Skin of body (tissue), 3 donors: ENCODE measurements at places on chromosomes 12 and 14. TPM values are rescaled to one million over a fixed set of nuclear protein-coding genes. Genes with fewer than 3 reads are reported as not detected.

Gene FSCB
- total RNA-seq = 0.10 TPM

DNA sequence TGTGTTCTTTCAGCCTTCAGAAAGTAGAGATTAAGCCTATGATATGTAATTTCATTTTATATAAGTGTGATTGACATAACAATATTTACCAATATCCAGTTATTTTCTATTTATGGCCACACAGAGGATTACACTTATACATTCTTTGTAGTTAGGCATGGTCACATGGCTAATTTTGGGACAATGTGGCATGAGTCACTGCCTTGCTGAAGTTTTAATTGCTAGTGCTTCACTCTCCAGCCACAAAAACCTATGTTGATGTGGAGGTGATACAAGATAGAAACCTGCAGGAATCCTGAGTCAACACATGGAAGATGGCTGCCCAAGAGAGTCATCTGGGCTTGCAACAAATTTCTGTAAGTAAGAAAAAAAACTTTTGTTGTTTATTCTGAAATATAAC, 17.0 kb downstream of the CLEC14A start:
- DNase-seq = no peak

- DNase-seq = no peak
These were observed 442.6 kb downstream of the DPF3 start for GRCh38 chr14:72451054-72451972.

Gene LETMD1
- total RNA-seq = 55.0 TPM

DNA sequence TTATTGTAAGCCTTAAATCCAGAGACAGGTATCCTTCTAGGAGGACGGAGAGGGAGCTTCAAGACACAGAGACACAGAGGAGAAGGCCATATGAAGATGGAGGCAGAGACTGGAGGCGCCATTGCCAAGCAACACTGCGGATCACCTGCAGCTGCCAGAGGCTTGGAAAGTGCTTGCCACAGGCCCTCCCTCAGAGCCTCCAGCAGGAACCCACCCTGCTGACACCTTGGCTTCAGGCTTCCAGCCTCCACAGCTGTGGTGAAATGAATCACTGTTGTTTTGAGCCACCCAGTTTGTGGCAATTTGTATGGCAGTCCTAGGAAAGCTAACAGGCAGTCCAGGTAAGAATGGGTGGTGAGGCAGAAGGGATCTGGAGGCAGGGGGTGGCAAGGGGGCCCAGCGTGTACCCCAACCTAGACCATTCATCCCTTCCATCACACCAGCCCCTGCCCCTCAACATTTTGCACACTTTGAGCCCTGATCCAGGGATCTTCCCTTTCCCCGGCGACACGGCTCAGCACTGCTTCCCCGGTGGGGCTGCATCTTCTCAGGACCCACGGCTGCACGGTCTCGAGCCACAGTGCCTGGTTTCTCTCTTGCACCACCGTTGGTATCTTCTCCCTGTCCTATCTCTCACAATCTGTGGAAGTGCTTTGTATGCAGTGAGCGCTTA, 22.3 kb upstream of the BCDIN3D start:
- no peak for DNase-seq

GRCh38 chr12:19444097-19444496, 4.8 kb downstream of the AEBP2 start:
- DNase-seq = no peak

Gene SOAT2
- total RNA-seq = not detected

Gene WNT5B
- 22.7 TPM for total RNA-seq

- DNase-seq = no peak
These were observed 50.0 kb upstream of the SCN8A start for GRCh38 chr12:51540996-51541395.

DNA sequence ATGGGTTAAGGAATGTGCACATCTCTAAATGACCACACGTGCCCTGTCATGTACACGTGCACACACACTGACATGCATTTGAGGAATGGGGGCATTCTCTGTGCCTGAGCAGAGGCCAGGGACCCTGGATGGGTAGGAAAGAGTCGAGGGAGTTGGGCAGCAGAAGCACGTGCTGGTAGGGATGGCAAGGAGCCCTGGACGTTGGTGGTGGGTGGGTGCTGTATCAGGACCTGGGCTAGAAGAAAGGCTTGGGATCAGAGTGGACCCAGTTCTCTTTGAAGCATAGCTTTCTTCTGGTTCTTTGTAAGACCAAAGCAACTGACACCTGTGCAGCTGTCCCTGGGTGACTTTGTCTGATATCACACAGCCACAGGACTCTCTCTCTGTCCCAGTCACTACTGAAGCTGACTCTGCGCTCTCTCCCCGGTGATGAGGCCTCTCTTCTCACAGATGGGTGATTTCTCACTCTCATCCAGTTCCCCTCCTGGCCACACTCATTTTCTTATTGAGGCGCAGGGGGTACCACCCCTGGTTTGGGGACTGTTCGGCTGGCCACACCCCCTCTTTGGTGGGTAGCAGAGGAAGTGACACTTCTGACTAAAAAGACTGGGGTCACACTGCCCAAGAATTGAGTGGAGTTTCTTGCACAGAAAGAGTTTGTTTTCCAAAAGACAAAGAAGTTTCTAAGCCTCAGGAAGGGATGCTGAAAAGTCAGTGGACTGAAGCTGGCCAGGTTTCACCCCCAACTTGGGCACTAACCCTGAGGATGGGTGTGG, 171.7 kb upstream of the RTL1 start:
- no peak for DNase-seq

Gene LMNTD1
- 1.2 TPM for total RNA-seq

Gene STAC3
- total RNA-seq = 20.2 TPM

Gene CMKLR1
- total RNA-seq = 10.0 TPM

DNA sequence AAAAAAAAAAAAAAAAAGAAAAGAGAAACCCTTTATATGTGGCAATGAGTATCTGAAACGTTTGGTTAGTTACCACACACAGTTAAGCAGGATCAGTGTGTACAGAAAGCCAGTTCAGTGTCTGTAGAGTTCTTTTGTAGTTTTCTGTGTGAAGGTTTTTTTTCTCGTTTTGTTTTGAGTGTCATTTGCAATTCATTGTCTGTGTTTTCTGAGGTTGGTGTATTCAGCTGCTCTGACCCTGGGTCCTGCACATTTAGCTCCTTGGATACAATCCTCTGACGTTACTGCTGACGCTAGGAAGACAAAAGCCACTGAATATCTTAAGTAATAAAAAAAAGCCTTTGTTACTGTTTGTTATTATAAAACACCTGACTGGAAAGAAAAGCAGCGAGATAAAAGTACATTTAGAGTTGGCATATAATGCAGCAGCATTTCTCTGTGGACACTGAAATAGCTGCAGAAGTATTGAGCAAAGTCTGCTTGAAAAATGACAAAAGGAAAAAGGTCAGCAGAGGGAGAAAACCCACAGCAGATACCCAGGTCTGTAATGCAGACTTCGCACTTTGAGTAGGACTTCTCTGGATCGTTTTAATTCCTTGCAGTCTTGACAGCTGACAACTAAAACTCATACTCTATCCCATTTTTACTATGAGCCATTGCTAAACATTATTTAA, 89.0 kb downstream of the POLR3B start:
- DNase-seq = no peak

Gene MAPK1IP1L
- total RNA-seq = 24.7 TPM

Gene CYP46A1
- total RNA-seq = 2.0 TPM

- DNase-seq = no peak
These were observed 147.8 kb downstream of the ATXN7L3B start for GRCh38 chr12:74685385-74685784.

DNA sequence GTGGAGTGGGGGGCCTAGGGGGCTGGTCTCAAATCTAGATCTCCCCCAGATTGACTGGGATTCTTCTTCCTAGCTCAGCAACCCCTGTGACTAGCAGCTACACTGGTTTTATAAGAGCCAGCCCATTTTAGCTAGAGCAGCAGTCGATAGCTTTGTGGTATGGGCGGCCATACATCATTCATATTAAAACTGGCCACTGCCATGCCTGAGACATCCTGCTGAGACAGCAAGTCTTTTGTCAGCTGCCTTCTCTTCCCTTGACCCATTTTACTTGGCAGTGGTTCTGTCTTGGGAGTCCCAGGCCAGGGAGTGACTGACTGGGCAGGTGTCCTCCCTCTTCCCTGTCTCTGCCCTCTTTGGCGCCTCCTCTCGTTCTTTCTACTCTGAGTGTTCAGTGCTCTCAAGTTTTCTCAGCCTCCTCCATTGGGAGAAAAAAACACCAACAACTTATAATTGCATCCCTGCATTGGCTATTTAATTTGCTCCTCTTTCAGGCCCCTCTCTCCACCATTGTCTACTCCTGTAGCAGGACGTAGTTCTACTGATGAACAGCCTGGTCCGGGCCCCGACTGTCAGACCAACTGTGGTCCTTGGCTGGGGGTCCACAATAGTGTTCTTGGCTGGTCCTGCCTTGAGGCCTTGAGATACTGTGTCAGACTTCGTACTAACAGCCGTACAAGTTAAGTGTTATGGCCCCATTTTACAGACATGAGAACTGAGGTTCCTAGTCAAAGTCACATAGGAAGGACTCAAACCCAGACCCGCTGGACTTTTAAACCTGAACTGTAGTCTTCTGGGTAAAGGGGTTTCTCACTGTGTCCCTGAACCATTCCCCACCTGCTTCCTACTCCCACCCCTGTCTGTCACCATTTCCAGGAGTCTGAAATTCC, 18.3 kb upstream of the JDP2 start:
- DNase-seq = no peak

DNA sequence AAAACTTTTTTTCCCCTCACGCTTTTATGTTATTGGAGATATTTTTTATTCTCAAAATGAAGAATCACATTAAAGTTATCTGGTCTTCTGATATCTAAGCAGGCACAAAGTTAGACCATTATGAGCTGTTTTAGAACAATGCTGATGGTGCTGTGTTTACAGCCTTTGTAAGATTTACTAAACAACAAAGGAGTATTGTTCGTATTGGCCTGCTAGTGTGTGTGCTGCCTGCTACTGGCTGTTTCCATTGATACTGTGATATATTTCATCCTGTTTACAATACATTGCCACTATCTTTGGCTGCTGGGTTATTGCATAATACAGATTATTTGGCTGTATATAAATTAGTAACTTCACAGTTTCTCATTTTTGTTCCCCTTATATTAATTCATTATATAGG, 220.8 kb downstream of the ITPR2 start:
- DNase-seq = no peak

- no peak for DNase-seq
These were observed 42.0 kb downstream of the TRAF3 start for GRCh38 chr14:102819176-102819628.

GRCh38 chr12:29253906-29254625, 105.0 kb downstream of the FAR2 start:
- no peak for DNase-seq

DNA sequence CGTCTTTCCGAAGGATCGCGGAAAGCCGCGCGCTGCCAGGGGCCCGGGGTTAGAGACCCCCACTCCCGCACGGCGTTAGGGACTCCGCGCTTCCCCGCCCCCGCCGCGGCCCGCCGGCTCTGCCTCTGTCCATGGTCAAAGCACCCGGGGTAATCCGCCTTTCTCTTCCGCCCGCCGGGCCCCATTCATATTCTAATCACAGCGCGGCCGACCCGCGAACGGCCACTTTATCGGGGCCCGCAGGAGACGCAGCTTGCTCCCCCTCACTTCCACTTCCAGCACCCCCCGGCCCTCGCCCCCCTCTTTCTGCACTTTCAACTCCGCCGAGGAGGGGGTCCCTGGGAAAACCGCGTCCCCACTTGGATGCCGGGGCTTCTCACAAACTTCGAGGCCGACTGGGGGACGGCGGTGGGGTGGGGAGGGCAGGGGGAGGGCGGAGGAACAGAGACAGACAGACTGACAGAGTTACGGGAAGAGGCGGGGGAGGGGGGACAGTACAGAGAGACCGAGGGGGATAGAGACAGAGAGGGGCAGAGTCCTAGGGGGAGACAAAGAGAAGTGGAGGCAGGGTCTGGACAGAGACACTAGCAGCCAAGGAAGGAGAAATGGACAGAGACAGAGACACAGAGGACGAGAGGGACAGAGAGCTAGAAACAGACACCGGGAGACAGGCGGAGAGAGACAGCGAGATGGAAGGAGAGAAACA, 1.1 kb upstream of the RFX4 start:
- no peak for DNase-seq

Gene PAX9
- total RNA-seq = 2.8 TPM

Gene ARHGAP9
- 5.0 TPM for total RNA-seq

DNA sequence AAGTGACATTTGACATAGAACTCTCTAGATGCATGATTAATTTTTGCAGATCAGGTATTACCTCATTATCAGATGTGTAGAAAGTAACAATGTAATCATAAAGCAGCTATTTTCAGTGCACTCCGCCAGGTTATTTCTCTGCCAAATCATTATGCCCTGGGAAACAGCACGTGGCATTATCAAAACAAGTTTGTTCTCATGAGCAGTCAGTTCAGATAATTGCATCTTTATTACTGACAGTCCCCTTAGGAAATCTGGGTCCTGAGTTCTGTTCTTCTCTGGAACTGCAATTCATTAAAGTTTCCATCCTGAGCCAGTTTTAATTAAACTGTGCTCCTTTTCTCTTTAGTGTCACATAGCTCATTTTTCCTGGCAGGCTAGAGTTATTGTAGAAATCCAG, 94.7 kb upstream of the KRR1 start:
- peak; percentile 5 for DNase-seq

Gene CPM
- total RNA-seq = 20.5 TPM

DNA sequence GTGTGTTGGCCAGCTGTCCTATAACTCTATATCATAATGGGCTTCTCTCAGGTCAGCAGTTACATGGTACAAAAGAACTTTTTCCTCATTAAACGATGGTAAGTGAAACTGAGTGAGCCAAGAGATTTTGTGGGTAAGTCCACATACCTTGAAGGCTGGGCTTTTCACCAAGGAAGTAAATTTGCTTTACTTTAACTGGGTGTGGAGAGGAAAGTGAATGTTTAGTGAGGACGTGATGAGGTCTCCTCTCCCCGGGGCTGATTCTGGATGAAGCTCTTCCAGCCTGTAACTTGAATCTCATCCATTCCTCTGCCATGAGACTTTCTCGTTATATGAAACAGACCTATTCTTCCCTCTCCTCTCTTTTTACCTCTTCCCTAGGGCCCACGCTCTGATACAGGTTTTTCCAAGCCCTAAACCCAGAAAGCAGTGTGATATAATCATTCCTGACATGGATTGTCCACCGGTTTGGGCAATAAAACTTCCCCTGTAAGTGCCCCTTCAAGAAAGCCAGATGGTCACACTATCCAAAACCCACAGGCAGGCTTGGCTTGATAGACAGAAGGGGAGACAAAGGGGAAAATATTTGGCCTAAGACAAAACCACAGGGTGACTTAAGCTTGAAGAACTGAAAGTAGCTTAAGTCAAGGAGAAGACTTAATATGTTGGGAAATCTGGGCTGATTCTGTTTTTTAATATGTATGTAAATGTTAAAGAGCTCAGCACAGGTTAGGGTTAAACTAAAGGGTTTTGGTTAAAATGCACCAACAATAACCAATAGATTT, 50.3 kb downstream of the CIT start:
- DNase-seq = no peak

- no peak for DNase-seq
These were observed 5.4 kb downstream of the REC8 start for GRCh38 chr14:24177041-24177825.

DNA sequence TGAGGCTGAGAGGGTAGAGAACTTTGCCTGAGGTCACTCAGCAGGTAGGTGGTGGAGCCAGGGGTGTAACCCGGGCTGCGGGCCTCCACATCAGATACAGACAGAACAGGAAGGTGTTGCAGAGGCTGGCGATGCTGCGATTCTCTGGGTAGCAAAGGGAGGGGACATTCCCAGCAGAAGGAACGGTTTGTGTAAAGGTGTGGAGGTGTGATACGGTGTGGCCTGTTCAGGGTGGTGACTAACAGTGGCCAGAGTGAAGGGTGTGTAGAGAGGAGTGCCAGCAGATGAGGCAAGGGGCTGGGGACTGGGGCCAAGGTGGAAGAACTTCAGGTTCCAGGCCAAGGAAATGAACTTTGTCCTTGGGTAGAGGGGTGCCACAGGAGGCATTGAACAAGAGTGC, 18.2 kb upstream of the FAIM2 start:
- DNase-seq = no peak
